ENCODE measurements at places on chromosomes 6 and 20.

DNA sequence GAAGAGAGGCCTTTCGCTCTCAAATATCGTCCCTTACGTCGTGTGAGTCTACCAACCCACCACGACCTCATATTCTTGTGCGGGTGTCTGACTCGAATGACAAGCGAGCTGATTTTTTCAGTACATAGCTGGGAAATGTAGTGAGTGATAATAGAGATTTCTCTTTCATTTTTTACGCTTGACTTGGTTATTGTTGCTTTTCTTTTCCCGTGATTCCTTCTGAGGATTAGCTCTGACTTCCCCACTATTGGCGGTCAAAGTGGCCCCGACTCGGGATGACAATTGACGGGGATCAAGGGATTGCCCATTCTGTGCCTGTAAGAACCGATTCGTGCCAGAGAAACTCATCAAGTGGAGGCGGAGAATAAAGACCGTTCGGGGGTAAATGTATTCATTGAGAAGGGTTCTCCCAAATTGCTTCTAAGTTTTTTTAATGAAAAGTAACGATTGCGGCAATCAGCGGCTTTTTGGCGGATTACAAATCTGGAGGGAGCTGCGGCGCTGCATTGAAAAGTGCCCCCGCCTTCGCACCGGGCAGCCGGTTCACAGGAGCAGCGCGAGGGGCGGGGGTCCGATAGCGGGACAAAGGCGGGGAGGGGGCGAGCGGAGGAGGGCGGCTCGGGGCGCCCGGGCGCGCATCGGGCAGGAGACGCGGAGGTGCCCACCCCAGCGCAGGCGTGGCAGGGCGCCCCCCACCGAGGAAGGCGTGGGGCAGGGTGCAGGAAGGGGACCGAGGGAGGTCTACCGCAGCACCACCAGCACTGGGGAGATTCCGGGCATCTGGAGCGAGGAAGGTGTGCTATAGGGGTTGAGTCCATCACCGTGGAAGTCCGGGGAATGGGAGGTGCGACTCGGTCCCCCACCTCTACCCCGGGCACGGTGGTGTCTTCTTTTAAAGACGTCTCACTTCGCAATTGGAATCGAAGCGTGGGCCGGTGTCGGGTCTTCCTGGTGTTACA is 44.5 kb upstream of the OSTM1 start:
- DNase-seq = no peak

GRCh38 chr20:21166801-21167200 is 40.9 kb downstream of the KIZ start:
- DNase-seq = no peak

GRCh38 chr20:10721976-10722375 is 48.2 kb upstream of the JAG1 start:
- no peak for DNase-seq

DNA sequence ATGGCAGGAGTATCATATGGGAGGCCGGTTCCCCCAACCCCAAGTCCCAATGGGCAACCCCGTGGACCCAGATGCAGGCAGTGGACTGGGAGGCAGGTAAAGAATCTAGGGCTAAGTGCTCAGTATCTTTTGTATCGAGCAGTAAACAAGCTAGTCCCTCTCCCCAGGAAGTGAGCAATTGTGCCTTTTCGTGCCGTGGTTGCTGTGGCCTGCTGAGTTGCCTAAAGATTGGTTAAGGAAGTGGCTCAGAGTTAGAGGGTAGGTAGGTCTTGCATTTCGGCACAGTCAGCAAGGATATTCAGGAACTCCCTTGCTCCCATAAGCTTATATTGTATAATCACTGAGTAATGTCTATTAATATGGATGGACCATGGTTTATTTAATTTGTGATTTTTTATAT is 1.3 kb upstream of the DNAH8 start:
- DNase-seq = peak; percentile 36

DNA sequence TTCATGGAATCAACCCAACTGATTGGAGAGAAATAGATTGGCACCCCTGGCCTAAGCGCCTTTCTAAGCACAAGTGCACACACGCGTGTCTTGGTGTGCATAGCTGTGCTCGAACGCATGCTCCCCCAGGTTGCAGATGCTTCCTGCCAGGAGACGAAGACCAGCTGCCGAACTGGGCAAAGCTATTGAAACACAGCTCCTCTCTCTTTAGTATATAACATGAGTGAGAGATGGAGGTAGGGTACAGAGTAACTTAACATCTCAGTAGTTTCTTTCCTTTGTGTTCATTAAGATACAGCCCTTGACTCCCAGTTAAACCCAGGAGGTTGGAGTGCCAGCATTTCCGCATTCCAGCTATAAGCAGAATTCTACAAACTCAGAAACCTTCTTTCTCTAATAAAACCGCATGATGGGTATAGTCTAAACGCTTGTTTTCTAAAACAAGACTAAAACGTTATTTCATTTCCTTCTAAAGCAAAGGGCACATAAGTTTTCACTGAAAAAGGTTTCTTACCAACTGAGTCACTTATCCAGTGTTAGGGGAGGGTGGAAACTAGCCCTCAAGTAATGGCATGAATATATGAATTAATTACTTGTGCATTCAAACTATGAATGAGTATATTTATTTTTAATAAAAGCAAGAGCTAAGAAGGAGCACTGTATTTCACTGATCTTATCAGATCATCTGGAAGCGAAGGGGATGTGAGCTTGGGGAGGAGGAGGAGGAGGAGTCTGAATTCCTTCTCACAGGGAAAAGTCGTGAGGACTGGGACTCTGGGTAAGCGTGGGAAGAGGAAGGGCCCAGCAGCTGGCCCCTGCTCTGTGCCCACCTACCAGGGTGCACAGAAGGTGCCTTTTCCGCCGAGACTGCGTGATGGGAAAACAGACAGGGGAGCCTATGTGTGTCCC is 179.2 kb downstream of the TMEM242 start:
- no peak for DNase-seq

DNA sequence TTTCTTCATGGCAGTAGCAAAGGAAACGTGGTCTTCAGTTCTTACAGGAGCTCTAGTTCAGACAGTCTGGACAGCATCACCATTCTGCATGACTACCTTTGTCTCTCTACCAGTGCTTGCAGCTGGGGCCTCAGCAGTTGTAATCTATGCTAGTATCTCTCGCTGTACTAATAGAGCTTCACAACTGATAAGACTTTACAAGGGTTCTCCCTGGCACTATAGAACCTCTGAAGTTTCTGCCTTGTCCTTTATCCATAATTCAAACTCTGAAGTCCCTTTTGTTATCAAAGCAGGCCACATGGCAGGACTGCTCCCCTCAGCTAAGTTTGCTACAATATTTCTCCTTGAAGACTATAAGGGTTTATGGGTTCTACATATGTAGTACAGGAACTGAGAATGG is 842.1 kb upstream of the ADGRB3 start:
- DNase-seq = no peak

DNA sequence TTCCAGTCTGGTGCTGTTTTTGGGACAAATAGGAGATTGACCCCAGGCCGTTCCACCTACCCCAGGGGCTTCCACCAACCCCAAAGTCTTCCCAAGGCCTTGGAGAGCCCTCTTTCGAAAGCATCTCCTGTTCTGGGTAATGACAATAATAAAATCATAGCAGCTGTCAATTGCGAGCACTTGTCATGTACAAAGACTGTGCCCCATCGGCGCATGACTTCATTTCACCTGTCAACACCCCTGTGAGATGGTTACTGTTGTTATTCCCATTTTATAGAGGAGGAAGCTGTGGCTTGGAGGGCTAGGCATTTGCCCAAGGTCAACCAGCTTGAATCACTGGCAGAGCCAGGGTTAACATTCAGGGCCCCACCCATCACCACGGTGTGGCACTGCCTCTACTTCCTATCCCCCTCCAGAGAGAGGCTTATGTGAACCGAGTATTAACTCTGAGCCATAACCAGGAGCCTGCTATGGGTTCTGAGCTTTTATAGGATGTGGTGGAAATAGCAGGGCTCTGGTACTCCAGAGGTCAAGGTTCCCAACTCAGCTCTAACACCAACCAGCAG is 51.2 kb downstream of the HNF4A start:
- DNase-seq = no peak

GRCh38 chr6:132961122-132961521 is 146.8 kb downstream of the RPS12 start:
- DNase-seq = no peak

GRCh38 chr6:48078120-48078519 is 32.9 kb downstream of the PTCHD4 start:
- no peak for DNase-seq

DNA sequence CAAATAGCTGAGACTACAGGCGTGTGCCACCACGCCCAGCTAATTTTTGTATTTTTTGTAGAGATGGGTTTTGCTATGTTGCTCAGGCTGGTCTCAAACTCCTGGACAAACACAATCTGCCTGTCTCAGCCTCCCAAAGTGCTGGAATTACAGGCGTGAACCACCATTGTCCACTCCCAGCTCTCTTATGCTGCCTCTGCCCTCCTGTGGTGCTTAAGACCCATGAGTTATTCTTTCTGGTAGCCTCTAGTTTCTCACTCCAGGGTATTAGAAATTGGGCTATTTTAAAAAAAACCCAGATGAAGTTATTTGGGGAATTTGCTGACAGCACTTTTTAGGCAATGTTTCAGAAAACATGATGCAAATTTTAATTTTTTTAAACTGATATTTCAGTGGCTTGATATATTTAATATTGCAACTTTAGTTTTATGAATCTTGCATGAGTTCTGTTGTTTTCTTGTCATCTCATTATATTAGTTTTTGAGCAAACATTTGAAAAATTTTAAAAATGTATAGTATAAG is 114.0 kb upstream of the FOXO3 start:
- no peak for DNase-seq

- DNase-seq = no peak
These were observed 211.9 kb downstream of the CDH26 start for GRCh38 chr20:60170116-60170515.

- peak; percentile 53 for DNase-seq
These were observed 51.3 kb downstream of the PTPN1 start for GRCh38 chr20:50561379-50562078.

GRCh38 chr20:58141971-58142842 is 86.2 kb downstream of the ANKRD60 start:
- DNase-seq = no peak

Measured in stimulated activated CD8-positive, alpha-beta memory T cell treated with anti-CD3 and anti-CD28 coated beads, Interleukin-7, amount 100 ng/mL, for 4 hours (primary cell).